ENCODE measurements at places on chromosomes 2 and 18.

- no peak for DNase-seq
Observed at GRCh38 chr2:33126552-33126951, 179.8 kb downstream of the LTBP1 start.

- no peak for DNase-seq
Observed at GRCh38 chr2:23803264-23803964, 123.5 kb downstream of the ATAD2B start.

GRCh38 chr2:24432121-24432520 is 58.9 kb upstream of the NCOA1 start:
- no peak for DNase-seq

- DNase-seq: no peak
Observed at GRCh38 chr18:50218432-50219197, 23.7 kb upstream of the MYO5B start.

DNA sequence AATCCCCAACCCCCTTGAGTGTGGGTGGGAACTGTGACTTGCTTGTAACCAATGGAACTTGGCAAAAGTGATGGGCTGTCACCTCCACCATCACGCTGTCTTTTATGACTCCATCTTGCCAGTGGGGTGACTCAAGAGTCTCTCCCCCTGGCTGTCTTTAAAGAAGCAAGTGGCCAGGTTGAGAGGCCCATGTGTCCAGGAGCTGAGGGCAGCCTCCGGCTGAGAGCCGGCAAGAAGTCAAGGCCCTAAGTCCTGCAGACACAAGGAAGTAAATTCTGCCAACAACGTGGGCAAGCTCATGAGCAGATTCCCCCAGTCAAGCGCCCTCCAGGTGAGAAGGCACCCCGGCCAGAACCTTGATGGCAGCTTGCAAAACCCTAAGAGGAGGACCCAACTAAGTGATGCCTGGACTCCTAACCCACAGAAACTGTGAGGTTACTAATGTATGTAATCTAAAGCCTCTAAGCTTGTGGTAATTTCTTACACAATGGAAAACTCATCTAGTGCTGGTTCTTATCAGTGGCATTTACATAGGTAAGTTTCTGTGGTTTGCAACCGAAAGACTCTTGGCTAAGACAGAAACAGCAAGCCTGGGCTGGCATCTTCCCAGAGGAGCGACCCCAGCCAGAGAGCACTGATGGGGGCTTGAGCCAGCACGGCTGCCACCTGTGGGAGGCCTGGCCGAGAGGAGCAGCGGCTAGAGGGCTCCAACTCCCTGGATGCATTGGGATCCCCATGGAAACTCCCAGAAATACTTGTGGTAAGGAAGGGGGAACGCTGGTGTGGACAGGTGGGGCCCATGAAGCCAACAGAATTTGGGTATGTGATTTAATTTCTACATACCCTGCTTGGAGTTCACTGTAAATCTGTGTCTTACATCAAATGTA is 49.3 kb downstream of the CIB4 start:
- DNase-seq: no peak

- DNase-seq: no peak
Observed at GRCh38 chr2:144836635-144837350, 316.9 kb upstream of the ZEB2 start.

GRCh38 chr2:37181726-37182684 is 6.5 kb downstream of the SULT6B1 start:
- no peak for DNase-seq

GRCh38 chr2:154587739-154588138 is 110.8 kb upstream of the KCNJ3 start:
- no peak for DNase-seq

DNA sequence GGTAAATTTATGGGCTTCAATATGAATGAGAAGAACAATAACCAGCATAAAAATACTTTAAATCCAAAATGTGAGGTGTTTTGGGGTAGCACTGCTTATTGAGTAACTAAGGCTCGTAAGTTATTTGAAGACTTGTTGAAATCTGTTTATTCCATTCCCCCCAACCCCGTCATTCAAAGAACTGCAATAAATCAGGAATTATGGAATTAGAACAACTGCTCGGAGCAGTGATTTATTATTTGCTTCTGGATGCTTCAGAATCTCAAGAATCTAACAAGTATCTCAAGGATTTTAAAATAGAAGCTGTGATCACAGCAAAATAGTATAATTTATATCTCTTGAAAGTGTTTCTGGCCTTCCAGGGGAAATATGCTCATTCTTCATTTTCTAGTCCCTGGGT is 86.8 kb downstream of the EML6 start:
- DNase-seq: no peak
